Cardiac fibroblast (primary cell): ENCODE measurements at places on chromosomes 2 and 18.

GRCh38 chr2:26274058-26274613 lies 29.4 kb downstream of the HADHB start:
- peak; percentile 98 for DNase-seq

- DNase-seq: no peak
Measured at GRCh38 chr18:52000435-52000834, 339.6 kb upstream of the DCC start.

DNA sequence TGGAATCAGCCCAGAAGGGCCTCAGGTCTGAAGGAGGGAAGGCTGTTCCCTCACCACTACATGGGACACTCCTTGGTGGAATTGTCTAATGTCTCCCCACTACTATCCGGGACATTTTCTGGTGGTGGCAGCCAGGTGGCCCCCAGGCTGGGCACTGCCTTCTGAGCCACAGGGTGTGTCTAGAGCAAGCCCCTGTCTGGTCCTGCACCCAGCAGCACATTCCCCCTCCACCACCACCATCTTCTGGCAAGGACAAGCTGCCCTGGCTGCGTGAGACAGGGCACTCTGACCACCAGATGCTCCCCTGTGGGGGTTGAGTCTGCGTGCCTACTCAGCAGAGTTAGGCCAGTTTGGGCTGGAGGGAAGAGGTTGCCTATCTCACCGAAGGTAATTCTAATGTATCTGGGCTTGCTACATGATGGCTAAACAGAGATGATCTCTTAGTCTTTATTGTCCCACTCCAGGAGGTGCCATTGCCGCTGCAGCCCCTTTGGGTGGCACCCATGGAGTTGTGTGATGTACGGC lies 106.3 kb downstream of the PLB1 start:
- no peak for DNase-seq

- peak; percentile 74 for DNase-seq
Measured at GRCh38 chr18:49212819-49213218, 247.6 kb downstream of the DYM start.

- peak; percentile 46 for DNase-seq
Measured at GRCh38 chr18:80033181-80034067, 810 bp upstream of the RBFA start.

DNA sequence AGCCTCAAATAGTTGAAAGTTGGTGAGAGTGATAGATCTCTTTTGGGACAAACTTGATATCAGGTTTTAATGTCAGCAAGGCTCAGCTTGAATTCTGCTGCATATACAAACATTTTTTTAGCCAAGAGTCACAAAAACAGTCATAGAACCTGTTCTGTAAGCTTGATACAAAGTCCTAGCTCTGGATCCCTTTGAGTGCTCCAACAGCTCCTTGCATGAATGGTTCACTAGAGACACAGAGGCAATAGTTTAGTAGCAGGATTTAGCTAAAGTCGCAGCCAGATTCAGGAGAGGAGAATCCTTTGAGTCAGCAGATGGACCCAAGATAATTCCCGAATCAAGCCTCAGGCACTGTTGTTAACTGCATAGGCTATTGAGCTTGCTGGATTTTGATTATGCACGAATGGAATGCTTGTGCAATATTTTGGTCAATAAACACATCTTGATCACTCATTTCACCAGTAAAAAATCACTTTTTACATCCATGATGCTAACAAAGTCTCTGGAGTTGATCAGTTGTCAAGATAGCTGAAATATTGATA lies 148.6 kb downstream of the KLHL14 start:
- no peak for DNase-seq

- no peak for DNase-seq
Measured at GRCh38 chr2:96522304-96523203, 14.0 kb upstream of the ARID5A start.

- no peak for DNase-seq
Measured at GRCh38 chr2:112195167-112195766, 57.1 kb downstream of the FBLN7 start.

- peak; percentile 92 for DNase-seq
Measured at GRCh38 chr2:61536572-61537276, 1.4 kb downstream of the XPO1 start.

DNA sequence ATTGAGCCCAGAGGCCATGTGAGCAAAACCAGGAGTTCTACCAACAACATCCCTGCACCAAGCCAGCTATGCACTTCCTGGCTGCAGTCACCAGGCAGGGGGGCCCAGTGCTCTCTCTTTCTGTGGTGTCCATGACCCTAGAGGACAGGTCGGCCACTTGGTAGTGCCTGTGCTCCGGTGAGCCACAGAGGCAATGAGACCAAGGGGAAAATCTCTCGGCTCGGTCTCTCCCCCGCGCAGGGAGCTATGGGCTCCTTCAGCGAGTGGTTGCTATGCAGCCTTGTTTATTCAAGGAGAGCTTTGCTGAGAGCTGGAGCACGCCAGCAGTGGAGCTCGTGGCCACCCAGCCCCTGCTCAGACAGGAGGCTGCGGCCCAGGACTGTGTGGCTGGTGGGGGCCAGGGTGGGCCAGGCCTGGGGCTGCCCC lies at the start of gene TOGARAM2:
Gene TOGARAM2 (plus strand): TSS at position 283 of the 426 bp plus-strand sequence. CDS start 13,537 bp downstream, outside the sequence.
- no peak for DNase-seq

GRCh38 chr2:226440127-226440918 lies 359.3 kb downstream of the IRS1 start:
- peak; percentile 55 for DNase-seq

DNA sequence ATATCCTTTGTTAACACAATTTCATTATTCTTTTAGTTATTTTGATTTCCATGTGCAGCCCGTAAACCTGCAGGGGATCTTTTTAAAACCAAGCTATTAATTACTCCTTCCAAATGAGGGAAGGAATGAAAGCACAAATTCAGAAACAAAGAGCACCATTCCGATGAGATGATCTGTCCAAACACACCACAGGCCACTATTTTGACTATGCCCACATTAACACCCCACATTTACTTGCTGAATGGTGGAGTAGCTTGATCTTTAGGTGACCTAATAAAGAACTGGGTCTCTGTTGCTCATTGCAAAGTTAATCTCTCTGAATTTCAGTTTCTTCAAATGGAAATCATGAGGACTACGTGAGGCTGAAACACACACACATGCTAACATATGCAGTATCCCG lies 218.0 kb downstream of the IRS1 start:
- DNase-seq: no peak

DNA sequence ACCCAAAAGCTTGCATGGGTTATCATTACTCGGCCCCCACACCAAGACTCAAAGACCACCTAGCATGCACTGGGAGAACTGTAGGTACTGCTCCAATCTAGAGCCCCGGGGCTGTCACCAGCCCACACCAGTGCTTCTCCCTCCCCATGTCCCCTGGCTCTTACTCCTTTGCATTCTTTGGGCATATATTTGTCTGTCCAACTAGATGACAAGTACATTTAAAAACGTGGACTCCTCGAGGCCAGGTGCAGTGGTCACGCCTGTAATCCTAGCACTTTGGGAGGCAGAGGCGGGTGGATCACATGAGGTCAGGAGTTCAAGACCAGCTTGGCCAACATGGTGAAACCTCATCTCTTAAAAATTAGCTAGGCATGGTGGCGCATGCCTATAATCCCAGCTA lies 7.8 kb downstream of the AFG3L2 start:
- no peak for DNase-seq

DNA sequence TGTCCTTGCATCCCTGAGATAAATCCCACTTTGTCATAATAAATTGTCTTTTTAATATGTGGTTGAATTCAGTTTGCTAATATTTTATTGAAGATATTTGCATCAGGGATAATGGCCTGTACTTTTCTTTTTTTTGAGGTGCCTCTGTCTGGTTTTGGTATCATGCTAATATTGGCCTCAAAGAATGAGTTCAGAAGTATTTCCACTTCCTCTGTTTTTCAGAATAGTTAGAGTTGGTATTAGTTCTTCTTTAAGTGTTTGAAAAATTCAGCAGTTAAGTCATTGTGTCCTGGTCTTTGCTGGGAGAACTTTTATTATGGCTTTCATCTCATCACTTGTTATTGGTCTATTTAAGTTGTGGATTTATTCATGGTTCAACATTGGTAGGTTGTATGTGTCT lies 464.1 kb upstream of the CRIM1 start:
- DNase-seq: no peak

DNA sequence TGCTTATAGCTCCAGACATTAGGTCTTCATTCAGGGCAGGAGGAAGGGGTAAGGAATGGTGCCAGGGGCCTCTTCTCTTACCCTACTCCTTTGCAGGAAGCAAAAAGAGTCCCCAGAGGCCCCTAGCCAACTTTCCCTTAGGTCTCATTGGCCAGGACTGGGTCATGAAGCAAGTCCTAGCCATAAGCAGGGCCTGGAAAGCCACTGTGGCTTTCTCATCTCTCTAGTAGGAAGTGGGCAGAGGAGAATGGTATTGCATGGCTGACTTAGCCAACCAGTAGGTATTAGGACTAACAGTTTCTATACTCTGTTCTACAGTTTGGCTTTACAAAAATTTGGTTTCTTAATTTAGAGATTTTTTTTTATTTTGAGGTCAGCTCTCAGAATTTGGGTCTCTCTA lies 4.8 kb downstream of the FAM228A start:
- DNase-seq: no peak

DNA sequence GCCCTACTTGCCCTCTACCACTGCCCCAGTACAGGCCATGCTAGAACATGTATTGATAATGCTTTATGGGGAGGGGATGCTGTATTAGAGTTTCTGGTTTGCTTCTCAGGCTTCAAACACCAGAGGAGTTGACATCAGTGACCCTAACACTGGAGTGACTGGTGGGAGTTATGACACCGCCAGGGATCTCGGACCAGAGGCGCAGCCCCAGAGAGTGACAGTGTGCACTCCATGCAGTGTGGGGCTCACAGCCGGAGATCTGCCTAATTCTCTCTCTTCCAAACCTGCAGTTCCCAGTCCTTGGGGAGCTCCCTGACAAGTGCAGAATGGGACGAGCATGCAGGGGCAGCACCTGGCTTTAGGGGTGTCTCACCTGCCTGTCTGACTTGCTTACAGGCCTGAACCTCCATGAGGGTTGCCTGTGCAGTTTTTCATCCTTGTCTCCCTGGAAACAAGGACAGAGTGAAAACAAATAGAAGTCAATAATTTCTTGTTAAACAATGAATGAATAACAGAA lies 244.9 kb upstream of the MYT1L start:
- no peak for DNase-seq

DNA sequence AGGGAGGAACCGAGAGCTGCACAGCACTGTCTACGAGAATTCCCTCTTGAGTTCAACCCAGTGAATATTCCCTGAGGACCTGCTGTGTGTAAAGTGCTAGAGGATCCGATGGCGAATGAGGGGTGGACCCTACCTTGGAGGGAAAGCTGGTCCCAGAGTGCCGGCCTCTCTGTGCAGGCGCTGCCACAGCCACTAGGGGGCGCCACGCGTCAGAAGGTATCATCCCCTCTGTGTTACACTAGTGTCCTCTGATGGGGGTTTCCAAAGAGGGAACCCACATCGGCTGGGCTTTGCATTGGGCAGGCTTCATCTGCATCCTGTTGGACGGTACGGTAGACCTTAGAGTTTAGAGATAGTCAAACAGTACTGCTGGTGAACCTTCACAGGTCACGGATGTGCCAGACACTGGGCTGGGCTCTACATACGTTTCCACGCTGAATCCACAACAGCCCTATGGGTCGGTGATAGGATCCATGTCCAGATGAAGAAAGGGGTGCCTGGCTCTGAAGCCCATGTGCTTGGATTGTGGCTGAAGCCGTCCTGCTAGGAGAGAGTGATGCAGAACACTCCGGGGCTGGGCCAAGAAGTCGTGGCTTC lies 39.0 kb downstream of the COA5 start:
- DNase-seq: peak; percentile 38

GRCh38 chr2:213422211-213422610 lies 137.9 kb downstream of the SPAG16 start:
- DNase-seq: no peak
